ENCODE measurements at places on chromosomes 16 and 17. TPM values are rescaled to one million over a fixed set of nuclear protein-coding genes. Genes with fewer than 3 reads are reported as not detected.

DNA sequence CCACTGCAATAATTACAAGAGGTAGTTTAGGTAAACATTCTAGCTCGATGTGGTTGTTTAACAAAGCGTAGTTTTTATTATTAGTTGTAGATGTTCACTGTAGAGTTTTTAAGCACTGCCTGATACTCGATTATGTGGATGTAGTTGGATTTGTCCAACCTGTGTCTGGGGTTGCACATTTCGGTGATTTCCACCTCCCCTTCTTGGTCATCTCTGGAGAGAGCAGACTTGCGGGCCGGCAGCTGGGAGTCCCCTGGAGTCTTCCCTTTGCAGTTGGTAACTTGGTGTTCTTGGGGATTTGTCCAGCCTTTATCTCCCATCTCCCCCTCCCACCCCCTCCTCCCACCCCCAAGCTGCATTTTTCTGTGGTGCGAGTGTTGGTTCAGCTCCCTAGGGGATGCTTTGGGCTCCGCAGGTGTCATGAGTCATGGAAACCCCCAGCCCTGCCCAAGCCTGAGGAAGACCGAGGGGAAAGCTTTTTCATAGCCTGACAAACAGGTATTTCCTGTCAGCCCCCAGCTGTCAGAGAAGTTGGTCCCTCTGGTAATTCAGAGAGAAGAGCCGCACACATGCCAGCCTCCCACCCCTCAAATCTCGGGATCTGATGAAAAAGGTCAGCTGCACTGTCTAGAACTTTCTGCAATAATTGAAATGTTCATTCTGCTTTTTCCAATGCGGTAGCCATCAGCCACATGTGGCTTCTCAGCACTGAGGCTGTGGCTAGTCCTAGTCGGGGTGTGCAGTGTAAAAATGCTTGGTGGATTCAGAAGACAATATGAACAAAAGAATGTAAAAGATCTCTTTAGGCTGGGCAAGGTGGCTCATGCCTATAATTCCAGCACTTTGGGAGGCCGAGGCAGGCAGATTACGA lies 50.3 kb downstream of the KSR1 start:
- no peak for DNase-seq

DNA sequence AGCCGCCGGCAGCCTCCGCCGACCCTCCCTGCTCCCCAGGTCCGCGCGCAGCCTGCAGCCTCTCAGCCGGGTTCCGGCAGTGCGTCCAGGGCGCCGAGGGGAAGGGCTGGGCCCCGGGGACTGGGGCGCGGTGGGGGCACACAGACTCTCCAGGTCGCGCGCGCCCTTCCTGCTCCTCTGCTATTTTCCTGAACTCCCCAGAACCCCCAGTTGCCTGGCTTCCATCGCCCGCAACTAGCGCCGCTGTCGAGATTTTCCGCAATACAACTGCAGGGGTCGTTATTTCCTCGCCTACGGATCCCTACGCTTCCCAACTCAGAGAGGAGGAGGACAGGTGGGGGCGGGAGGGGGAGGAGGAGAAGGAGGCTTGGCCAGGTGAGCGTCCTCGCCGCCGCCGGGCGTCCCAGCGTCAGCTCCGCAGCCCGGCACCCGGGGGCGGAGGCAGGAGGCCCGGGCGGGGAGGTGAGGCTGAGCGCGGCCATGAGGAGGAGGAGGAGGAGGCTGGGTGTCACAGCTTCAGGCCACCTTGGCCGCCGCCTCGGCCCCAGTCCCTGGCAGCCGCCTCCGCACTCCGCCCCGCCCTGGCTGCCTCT lies at the start of gene CA10:
Gene CA10, minus strand, starts transcription at position 265 of the 593 bp plus-strand sequence.
- DNase-seq: no peak

Gene FKBP10
- 50.7 TPM for total RNA-seq

GRCh38 chr16:84451781-84452180 lies 52.7 kb downstream of the MEAK7 start:
- peak; percentile 5 for DNase-seq

DNA sequence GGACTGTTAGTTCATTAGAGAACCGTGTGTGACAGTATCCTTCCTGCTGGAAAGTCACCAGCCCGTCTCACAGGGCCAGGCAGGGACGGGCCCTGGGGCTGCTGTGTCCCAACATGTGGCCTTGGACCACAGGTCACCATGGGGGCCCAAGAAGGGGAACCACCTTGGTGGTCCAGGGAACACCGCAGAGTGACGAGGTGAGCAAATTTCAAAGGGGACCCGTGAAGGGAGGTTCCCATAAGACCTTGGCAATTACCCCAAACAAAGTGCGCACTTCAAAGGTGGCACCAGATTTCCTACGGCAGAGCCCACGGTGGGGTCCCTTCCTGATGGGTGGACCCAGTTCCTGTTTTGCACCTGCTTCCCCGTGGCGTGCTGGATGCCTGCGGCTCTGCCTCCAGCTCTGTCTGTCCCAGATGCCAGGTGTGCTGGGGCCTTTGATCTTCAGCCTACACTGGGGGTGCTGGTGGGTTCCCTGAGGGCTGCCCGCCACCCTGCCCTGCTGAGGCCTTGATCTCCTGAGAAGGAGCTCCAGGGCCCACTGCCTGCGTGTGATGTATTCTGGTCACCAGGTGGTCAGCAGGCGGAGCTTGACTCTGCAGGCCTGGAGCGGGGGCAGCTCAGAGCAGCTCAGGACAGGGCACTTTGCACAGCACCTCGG lies 27.0 kb downstream of the SLC7A5 start:
- DNase-seq: no peak

Measured in omental fat pad (tissue), 4 donors.